ENCODE measurements at places on chromosomes 6 and 20.
A peak's percentile ranks its signal among the peaks of the same experiment; 100 is the strongest.

DNA sequence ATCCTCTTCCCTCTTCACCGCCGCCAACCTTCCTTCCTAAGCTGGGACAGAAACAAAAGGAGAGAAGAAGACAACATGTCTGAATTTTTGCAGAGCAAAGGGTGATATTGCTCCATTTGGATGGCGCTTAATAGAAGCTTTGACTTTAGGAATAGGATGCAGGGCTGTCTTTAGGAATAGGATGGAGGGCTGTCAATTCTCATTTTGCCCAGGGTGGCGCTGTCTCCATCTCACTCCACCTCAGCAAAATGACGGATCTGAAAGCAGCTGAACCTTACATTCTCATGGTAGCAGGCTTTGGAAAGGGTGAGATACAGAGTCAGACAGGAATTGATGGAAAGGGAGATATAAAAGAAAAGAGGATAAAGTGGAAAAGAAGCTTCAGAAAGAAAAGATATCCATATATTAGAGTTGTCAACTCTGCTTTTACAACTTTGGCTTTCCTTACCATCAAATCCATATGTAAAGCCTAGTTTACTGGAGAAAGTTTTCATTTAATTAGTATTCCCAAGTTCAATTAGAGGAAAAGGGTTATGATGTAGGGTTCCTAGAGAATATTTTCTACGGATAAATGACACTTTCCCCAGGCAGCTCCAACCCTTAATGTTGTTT is 2.4 kb downstream of the MTCL3 start:
- DNase-seq = peak; percentile 62

GRCh38 chr6:44594481-44594880 is 207.0 kb downstream of the CDC5L start:
- no peak for DNase-seq

DNA sequence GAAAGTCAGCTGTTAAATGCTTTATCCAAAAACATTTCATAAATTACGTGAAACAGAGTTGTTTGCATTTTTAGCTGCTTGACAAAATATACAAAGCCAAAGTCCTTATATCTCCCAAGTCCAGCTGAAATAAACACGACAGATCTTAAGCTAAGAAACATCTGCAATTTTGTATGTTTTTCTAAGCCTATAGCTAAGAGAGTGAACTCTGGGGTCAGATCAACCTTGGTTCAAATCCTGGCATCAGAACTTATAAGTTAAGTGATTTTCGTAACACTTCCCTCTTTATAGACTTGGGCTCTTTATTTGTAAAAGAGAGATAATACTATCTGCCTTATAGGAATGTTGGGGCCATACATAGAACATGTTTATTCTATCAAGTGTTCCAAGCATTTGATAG is 176.7 kb downstream of the PTPRK start:
- DNase-seq = no peak

GRCh38 chr6:42532038-42532669 is 31.7 kb upstream of the UBR2 start:
- peak; percentile 72 for DNase-seq

- DNase-seq = no peak
Measured at GRCh38 chr20:1490643-1491195, 501 bp downstream of the SIRPB2 start.

Measured in fibroblast of skin of right biceps (primary cell).